ENCODE measurements at places on chromosomes 1 and 21.

DNA sequence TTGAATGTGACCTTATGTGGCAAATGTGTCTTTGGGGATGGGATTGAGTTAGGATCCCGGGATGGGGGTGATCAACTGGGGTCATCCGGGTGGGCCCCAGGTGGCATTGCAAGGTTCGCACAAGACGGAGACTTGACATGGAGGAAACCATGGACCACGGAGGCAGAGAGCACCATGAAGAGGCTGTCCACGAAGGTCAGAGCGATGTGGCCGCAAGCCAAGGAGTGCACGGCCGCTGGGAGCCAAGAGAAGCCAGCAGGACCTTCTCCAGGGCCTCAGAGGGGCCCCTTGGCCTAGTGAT, 22.3 kb upstream of the COL18A1 start:
- DNase-seq, result no peak

- peak; percentile 30 for DNase-seq
Measured at GRCh38 chr1:236864996-236865817, 70.1 kb downstream of the MTR start.

GRCh38 chr1:116738673-116739370, 15.4 kb upstream of the CD2 start:
- DNase-seq, result no peak

- DNase-seq, result peak; percentile 68
Measured at GRCh38 chr1:29513357-29513756, 277.0 kb downstream of the PTPRU start.

- no peak for DNase-seq
Measured at GRCh38 chr1:33456502-33456886, 16.0 kb upstream of the ZSCAN20 start.

- DNase-seq, result no peak
Measured at GRCh38 chr1:235649368-235650163, at the start of gene GNG4. TSS of gene GNG4 (minus strand) at chr1:235649784. CDS start at chr1:235583838, 65,946 bp downstream.

DNA sequence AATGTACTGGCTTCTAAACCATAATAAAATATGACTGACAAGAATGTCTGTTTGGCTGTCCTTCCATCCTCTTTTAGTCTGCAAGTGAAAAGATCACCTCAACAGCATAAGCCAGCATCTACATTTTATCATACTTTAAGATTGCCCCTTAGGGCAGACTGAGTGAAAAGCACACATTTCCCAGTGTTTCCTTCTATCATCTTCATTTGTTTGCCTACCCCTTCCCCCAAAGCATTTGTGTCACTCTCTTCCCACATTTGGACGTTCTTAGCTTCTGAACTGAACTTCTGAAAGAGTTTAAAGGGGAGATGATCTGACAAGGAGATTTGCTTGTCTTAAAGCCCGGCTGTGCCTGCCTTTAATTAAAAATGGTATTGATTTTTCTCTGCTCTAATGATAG, 322.2 kb downstream of the SPATA17 start:
- no peak for DNase-seq

- DNase-seq, result no peak
Measured at GRCh38 chr1:65894738-65895605, 102.3 kb downstream of the PDE4B start.

DNA sequence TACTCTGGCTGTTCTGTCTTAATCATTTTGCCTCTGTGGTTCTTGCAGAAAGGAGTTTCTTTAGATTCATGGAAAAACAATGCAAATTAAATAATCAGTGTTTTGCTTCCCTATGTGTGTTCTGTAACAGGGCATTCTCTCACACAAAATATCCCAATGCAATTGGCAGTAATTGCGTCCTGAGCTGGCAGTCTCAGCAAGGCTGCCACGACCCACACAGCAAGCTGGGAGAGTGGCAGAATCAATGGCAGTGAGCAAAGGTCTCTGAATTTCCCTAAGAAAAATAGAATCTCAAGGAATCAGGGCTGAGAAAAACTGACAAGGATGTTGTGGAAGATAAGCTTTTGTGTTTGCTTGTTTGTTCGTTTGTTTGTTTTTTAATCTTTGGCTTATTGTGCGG, 198.1 kb upstream of the ST6GALNAC5 start:
- no peak for DNase-seq

Data from OCI-M1 (cell line).